ENCODE measurements at places on chromosomes 3 and 15.

- no peak for DNase-seq
Observed at GRCh38 chr3:67067251-67067650, 69.1 kb downstream of the KBTBD8 start.

- no peak for DNase-seq
Observed at GRCh38 chr3:72144773-72145505, 360.0 kb upstream of the PROK2 start.

- peak; percentile 42 for DNase-seq
Observed at GRCh38 chr3:11808231-11808630, 38.5 kb downstream of the TAMM41 start.

- DNase-seq, result no peak
Observed at GRCh38 chr3:132817646-132818177, 95.5 kb upstream of the NPHP3 start.

GRCh38 chr3:108415661-108416060, 94.7 kb downstream of the MYH15 start:
- no peak for DNase-seq

Measured in HFF-Myc (cell line).